ENCODE measurements at places on chromosomes 1 and 21. TPM values are rescaled to one million over a fixed set of nuclear protein-coding genes. Genes with fewer than 3 reads are reported as not detected.

The LENEP gene
- total RNA-seq: not detected

The LINGO4 gene
- total RNA-seq: 0.32 TPM

The FMO4 gene
- 6.3 TPM for total RNA-seq

The C1orf116 gene
- 0.14 TPM for total RNA-seq

The CD5L gene
- 0.42 TPM for total RNA-seq

The MPZ gene
- 8.7 TPM for total RNA-seq

The ERVH48-1 gene
- total RNA-seq: not detected

The SERPINC1 gene
- not detected for total RNA-seq

DNA sequence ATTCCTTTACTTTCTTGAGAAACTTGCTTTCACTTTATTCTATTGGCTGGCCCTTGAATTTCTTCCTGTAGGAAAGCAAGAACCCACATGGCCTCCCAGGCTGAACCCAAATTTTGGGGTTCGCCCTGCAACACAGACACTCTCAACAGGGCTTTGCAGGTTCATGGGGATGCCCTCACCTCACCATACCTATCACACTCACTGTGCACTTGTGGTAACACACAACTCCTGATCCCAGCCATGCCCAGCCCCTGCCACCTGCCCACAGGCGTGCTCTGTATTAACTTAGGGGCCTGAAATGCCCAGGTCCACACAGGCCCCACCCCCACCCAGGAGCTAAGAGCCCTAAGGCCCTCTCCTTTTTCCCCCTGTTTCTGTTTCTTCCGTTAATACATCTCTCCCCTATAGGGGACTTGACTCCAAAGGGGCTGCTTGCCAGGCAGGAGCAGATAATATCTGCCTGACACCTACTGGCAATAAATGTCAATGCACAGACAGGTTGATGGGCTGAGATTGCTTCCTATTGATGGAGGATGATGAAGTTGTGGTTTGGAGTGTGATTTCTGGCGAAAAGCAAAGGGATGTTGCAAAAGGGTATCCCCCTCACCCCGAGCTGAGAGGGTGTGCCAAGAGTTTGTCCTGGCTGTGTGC is 171.5 kb downstream of the AJAP1 start:
- peak; percentile 52 for DNase-seq

DNA sequence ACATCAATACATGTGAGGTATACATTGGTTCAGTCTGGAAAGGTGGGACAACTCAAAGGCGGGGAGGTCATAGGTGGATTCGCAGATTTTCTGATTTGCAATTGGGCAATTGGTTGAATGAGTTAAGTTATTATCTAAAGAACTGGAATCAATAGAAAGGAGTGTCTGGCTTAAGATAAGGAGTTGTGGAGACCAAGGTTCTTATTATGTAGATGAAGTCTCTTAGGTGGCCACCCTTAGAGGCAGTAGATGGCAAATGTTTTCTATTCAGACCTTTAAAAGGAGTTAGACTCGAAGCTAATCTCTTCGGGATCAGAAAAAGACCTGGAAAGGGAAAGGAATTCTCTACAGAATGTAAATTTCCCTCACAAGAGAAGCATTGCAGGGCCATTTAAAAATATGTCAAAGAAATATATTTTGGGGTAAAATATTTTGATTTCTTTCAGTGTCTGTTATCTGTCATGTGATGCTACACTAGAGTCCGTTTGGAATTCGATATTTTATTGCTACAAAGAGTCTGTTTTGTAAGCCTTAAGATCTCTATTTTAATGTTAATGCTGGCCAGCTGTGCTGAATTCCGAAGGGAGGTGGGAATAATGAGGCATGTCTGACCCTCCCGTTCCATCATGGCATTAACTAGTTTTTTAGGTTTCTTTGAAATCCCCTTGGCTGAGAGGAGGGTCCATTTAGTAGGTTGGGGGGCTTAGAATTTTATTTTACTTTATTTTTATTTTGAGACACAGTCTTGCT is 265.1 kb downstream of the PTPRU start:
- no peak for DNase-seq

DNA sequence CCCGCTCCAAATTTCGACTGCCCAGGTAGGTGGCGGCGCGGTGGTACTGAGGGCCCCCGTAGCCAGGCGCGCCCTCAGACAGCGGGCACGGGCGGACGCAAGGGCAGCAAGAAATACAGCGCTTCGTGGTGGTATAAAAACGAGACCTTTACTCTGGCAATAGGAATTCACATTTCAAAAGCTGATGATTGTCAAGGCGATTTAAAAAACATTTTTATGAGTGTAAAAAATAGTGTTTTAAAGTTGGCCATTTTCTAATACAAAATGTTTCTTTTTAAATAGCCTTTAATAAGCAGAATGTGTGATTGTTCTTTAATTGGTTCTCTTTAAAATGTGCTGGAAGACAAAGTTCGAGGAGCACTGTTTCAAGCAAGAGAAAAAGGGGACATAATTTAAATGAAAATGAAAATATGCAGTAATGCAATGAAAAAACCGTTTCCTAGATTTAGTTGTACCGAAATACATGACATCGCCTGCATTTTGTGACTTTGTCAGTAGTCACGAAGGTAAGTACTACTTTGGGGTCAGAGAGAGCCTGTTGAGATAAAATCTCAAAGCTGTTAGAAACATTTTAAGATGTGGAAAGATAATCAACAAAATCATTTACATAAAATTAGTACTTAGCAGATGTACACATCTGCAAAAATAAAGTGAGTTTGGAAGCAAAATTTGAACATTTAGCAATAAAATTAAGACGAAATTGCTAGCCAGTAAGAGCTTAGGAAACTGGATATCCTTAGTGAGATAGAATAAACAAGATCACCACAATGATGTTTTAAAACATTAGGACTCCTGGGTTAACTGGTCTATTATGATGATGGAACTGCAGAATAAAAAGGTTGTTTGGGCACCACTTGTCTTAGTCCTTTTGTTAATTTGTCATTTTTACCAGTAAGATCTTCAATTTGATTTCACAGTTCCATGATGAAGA is 1.1 kb upstream of the PSMG1 start:
- no peak for DNase-seq

- no peak for DNase-seq
These were observed 775 bp downstream of the MMEL1 start for GRCh38 chr1:2632051-2632430.

DNA sequence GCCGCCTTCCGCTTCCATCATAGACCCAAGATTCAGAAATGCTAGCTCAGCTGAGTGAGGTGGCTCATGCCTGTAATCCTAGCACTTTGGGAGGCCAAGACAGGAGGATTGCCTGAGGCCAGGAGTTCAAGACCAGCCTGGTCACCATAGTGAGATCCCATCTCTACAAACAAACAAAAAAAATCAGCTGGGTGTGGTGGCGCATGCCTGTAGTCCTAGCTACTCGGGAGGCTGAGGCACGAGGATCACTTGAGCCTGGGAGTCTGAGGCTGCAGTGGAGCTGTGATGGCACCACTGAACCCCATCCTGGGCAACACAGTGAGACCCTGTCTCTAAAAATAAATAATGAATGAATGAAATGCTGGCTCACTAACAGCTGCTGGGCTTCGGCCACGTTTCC is 39.7 kb downstream of the TOMM20 start:
- DNase-seq: no peak

GRCh38 chr1:235874261-235874660 is 7.6 kb upstream of the LYST start:
- DNase-seq: no peak

DNA sequence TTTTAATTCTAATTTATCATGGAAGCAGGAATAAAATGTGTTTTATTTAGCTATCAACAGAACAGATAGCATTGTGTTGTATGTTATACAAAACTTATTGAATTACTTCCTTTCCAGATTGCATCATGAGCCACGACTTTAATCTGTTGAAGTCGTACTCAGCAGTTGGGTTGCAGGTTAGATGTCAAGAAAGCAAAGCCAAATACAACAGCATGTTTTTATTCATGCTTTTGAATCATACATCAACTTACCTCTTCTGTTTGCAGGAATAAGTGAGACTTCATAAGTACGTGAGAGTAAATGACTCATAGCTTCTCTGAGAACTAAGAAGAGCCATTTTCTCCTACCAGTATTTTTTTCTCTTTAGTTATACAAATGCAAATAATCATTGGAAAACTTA is 110.8 kb upstream of the ADGRL4 start:
- DNase-seq: no peak

- DNase-seq: no peak
These were observed 124.9 kb upstream of the IRF2BP2 start for GRCh38 chr1:234734869-234735268.

DNA sequence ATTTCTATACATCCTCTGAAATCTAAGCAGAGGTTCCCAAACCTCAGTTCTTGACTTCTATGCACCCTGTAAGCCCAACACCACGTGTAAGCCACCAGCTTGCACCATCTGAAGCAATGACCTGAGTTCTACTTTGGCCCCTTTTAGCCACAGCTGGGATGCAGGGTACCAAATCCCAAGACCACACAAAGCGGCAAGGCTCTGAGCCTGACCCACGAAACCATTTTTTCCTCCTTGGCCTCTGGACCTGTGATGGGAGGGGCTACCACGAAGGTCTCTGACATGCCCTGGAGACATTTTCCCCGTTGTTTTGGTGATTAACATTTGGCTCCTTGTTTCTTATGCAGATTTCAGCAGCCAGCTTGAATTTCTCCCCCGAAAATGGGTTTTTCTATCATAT is 38.8 kb downstream of the STXBP3 start:
- no peak for DNase-seq

DNA sequence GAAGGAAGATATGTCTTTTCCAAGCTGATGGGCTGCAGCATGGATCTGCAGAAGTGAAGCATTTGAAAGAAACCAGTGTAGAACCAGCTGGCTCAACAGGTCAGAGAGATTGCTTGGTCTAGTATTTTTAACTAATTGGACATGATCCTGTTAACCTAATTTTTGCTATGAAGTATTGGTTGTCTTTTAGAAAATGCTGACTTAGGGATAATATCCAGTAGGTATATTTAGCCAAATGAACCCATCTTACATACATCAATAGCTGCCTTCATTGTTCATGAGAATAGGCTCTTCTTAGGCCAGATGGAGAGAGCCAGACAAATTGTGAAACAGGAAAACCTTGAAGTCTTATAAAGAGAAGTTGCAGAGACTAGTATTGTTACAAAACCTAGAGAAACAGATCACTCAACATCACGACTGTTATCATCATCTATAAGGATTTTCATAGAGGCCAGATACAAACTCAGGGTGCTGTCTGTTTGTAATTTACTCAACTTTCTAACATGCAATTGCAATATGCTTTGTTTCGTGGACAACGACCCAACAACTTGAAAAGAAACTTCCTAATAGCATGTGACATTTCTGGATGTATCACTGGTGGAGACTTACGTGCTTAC is 148.2 kb downstream of the DISC1 start:
- no peak for DNase-seq

DNA sequence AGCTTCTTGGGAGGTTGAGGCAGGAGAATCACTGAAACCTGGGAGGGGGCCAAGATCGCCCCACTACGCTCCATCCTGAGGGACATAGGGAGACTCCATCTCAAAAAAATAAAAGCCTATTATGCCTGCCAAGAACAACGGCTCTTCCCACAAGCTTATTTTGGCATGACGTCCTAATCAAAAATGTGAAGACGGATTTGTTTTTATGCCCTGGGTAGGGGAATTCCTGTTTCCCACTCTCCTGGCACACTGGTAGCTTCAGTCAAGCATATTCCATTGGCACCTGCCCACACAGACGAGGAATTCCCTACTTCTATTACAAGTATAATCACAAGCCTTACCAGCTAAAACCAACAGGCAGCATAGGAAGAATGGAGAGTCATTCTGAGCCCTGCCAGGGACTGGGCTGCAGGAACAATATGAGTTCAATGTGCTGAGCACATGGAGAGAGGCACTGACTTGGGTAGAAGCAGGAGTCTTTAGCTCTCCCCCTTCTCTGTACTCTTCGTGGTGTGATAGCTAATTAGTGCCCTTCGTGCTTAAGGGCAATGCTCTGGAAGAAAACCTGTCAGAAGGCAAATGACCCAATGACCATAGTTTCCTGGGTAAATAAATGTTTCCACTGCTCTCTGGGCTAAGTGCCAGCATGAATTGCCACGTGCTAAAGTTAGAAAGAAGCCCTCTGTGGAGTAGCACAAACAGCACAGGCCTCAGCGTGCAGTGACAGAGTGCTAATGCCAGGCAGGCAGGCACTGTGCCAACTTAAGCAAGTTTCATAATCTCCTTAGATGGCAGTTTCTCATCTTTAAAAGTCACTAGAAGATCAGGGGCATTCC is 16.8 kb downstream of the TNFSF4 start:
- DNase-seq: peak; percentile 84

- DNase-seq: no peak
These were observed 53.7 kb downstream of the CACHD1 start for GRCh38 chr1:64523413-64524337.

GRCh38 chr1:199700551-199700950 is 327.0 kb upstream of the NR5A2 start:
- DNase-seq: no peak

GRCh38 chr1:62425041-62425440 is 11.8 kb upstream of the USP1 start:
- no peak for DNase-seq

DNA sequence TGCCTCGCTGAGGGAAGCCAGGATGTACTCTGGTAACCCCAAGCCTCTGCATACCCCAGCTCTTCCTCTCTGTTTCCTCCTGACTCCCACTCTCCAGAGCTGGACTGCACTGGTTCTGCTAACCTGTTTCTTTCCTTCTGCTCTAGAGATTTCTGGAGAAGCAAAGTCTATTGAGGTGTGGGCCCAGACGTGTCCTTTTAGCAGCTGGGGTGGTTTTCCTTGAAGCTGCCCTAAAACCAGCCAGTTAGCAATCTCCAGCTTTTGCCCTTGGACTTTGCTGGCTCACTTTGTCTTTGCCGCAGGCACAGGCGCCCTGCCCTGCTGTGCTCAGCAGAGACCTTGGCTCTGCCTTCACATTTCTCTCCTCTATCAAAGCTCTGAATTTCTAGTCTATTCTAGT is 171.8 kb upstream of the IVNS1ABP start:
- no peak for DNase-seq

- DNase-seq: no peak
These were observed 41.1 kb downstream of the KCNJ6 start for GRCh38 chr21:37874904-37875780.

DNA sequence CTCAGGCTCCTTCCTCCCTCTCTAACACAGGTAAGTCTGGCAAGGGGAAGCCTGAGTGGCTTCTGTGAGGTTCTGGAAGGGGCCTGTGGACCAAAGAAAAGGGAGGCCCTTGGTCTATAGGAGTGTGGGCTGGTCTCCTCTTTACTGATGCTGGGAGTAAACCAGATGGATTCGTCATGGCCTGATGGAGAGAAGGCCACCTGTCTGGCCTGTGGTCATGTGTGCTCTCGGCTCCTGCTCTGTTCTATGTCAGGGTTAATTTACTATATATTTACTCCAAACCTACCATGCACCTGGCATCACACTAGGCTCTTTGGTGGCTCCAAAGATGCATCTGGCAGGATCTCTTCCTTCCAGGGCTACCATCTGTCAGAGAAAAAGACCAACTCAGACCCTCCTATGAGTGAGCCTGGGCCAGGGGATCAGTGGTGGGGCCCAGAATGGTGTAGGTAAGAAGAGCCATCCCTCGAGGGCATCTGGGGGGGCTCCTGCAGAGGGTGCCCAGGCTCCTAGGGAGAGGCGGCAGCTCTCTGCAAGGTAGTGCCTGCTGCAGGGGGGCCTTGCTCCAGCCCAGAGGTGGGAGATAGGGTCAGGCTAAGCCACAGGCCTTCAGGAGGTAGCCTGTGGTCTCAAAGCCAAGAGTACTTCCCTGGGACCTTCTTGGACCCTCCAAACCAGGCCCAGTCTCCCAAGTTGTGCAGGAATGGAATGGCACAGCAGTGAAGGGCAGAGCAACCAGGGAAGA is 68.2 kb upstream of the SELENON start:
- DNase-seq: peak; percentile 8

- DNase-seq: no peak
These were observed 19.8 kb upstream of the COX20 start for GRCh38 chr1:244815600-244816099.

- DNase-seq: no peak
These were observed 8.1 kb downstream of the FOXD3 start for GRCh38 chr1:63330331-63330916.

Data from right cardiac atrium (tissue), 5 donors.